CD4-positive, alpha-beta T cell treated with Interleukin-6 for 4 hours (primary cell): ENCODE measurements at places on chromosomes 11 and 22.

DNA sequence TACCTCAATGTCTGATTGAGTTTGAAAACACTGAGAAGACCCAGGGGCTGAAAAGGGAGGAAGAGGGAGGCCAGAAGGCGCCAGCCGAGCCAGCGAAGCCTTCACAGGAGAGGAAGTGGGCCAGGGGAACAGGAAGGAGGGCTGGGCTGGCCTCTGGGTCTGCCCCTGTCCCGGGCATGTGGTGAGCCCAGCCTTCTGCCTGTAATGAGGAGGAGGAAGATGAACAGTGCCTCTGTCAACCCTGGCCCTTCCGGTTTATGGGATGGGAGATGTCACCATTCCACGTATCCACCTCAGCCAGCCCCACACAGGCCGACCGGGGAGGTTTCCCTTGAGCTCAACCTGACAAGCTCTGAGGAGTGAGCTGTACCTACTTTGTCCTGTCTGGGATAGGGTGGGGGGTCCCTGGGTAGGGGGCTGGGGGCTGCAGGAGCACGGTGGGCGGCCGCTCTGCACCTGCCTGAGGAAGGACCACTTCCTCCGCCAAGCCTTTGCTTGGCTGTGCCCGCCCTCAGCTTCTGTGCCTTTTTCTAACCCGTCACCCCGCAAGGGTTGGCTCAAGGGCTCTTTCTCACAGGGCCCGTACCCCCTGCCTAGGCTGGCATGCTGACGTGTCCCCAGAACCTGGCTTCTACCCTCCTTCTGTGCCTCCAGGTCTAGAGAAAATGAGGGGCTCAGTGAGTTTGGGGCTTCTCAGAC, 2.0 kb downstream of the PARVG start:
- DNase-seq: peak; percentile 56

- no peak for DNase-seq
These were observed 100.3 kb upstream of the CLPB start for GRCh38 chr11:72534371-72535193.

- DNase-seq: no peak
These were observed 581.7 kb upstream of the ARHGAP42 start for GRCh38 chr11:100105255-100105981.

- DNase-seq: no peak
These were observed 30.2 kb downstream of the IRAG1 start for GRCh38 chr11:10663365-10663764.

GRCh38 chr11:17410606-17411379, 22.3 kb upstream of the KCNJ11 start:
- no peak for DNase-seq

- no peak for DNase-seq
These were observed 552 bp downstream of the RIN1 start for GRCh38 chr11:66335531-66336233.

DNA sequence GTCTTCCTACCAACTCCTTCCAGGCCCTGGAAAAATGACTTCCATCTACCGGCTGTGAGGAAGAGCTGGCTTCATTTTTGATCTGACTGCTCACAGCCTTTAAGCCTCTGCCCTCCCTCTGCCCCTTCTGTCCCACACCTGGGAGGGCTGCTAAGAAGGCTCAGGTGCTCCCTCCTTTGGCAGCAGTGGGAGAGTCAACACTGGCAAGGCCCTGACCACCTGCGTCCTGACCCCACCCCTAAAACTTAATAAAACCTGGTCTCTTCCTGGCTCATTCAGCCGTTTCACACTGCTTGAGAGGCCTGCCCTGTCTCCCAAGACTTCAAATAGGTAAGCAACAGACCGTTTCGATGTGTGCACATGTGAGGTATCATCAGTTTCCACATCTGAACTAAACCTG, 52.1 kb upstream of the NFRKB start:
- DNase-seq: no peak

GRCh38 chr11:74255741-74256375, 55.6 kb downstream of the P4HA3 start:
- DNase-seq: peak; percentile 57

- DNase-seq: no peak
These were observed 36.0 kb upstream of the ACCSL start for GRCh38 chr11:44011797-44012196.

DNA sequence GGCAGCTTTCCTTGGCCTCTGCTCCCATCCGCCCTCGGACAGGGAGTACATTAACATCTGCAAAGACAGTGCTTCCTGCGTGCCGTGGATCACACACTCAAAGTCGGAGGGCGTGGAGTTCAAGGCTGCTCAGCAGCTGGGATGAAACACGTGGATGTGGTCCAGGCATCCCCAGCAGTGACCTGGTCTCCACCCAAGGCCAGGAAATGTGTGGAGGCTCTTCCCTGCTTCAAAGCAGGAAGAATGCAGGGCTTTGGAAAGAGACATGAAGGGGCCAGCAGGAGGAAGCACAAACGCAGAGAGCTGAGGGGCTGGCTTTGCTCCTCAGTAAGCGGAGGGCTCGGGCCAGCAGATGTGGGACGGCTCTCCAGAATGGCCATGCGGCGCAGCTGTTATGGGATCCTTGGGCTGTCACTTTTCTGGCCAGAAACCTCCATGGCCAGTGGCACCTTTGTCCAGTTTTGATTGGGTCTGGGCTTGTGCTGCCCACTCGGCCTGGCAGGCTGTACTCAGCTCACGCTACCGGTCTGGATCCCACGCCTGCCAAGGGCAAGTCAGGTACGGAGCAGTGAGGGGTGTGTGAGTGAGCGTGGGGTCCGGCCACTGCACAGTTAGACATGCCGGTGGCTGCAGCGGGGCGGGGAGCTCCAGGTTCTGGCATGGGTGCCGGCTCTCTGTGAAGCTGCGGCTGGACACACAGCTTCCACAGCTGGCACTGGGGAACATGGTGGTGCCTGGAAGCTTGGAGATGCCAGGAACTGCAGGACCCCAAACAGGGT, 438.0 kb downstream of the TBC1D22A start:
- no peak for DNase-seq

GRCh38 chr22:35155403-35156025, 89.6 kb downstream of the ISX start:
- DNase-seq: no peak
